ENCODE measurements at places on chromosomes 7 and 10.

DNA sequence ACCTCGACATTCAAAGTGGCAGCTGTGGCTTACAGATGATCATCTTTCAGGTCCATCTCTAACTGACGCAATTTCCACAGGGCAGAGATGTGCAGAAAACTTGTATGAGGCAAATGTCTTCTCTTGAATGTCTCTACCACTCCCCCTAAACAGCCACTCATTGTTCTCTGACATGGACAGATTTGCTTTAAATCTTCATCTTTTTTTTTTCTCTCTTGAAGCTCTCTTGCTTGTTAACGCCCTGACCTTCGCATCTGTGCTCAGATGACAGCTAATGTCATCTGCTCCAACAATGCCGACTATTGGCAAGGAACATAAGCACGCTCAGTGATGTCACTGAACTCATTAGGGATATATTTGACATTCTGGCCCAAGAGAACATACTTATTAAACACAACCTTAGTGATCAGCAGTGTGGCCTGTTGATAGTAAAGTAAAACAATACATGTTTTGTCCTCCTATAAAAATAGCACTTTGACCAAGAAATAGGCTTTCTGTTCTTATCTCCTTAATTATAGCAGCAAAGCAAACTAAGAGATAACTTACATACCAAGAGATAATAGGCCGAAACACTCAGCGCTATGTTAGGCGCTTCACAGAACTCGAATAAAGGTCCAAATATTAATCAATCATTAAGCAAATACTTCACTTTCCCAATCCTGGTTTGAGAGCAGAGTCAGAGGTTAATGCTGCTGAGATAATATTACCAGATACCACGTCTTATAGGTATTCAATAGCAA, 583.5 kb downstream of the PARD3 start:
- DNase-seq, result no peak

DNA sequence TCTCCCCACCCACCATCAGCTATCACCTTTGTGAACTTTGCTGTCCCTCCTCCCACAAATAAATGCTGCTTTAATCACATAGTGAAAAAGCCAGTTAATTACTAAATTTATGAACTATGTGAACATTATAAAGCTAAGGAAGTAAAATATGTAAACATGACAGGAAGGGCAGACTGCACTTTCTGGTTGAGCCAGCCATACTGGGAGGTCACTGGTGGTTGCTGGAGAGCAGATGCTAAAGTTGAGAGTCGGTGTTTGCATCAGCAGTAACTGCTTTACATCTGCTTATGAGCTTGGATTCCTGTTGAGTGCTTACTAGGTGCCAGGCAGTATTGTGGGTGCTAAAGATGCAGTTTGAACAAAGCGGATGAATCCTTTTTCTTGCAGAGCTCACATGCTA, 209.9 kb upstream of the FZD1 start:
- DNase-seq, result no peak

- DNase-seq, result no peak
Observed at GRCh38 chr7:28732071-28732869, 225.9 kb downstream of the TRIL start.

- DNase-seq, result no peak
Observed at GRCh38 chr7:34879871-34880270, 157.4 kb downstream of the DPY19L1 start.

DNA sequence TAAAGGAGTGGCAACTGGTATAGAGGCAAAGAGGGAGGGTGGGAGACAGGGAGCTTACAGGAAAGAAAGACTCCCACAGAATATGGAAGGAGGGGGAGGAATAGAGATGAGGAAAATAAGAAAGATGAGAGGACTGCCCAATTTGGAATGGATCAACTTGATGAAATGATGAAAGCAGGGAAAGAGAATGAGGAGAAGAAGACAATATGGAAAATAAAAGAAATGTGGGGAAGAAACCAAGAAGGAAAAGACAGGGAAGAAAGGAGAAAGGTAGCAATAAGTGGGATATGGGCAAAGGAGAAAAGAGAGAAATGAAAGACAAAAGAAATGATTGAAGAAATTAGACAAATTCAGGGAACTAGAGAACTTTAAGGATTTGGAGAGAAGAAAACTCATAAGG, 3.0 kb downstream of the KEL start:
- no peak for DNase-seq

DNA sequence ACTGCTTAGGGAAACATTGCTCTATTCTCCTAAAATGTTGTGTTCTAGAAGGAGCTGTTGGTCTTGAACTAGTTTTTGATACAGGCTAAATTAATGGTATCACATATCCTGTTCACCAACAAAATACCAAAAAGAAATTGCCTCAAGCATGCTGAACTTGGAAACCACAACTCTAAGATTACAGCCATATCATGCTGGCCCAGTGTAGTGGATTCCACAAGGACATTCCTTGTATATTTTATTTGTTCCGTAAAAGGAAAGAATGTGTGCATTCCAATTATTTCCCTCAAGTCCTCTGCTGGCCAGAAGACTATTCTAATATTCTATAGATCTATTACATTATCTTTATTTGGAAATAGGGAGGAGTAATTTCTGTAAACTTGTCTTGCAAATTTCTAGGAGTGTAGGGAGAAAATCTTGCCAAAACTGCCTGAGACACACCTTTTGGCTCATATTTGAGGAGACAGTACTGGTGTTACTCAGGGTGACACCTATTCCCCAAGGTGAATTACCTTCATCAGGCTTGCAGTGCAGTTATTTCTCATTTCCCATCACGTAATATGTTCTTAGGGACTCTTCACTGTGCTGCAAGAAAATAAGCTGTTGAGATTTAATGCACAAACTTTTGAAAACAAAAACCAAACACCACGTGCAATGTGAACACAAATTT, 1.9 kb upstream of the NEBL start:
- no peak for DNase-seq

GRCh38 chr10:125121003-125121402, 39.4 kb downstream of the CTBP2 start:
- no peak for DNase-seq

- no peak for DNase-seq
Observed at GRCh38 chr7:44158873-44159631, 17.9 kb upstream of the MYL7 start.

GRCh38 chr7:46908770-46909169, 673.1 kb downstream of the TNS3 start:
- no peak for DNase-seq

GRCh38 chr7:99918959-99919813, at the start of gene TRIM4:
TSS of gene TRIM4 (minus strand) at chr7:99919530. CDS start at chr7:99919401, 129 bp downstream.
- peak; percentile 94 for DNase-seq

DNA sequence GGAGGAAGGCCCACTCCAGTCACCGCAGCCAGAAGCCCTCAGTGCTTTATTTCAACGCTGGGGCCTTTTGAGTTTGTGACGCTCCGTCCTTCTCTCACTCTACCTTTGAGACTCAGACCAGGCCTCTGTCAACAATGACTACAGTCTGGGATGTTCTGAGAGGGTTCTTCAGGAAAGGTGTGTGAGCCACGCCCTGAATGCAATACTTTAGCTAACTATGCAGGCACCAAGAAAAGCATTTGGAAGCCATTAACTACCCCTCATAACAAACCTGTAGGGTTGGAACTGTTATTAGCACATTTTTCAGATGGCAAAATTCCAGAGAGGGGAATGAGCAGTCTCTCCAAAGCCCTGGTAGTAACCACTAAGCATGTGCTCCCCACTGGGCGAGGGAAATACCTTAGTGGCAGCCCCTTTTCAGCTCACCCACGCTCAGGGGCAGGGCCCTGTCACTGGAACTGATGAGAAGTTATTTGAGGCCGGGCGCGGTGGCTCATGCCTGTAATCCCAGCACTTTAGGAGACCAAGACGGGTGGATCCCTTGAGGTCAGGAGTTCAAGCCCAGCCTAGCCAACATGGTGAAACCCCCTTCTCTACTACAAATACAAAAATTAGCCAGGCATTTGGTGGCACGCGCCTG, 5.7 kb upstream of the ARPC1B start:
- no peak for DNase-seq

- no peak for DNase-seq
Observed at GRCh38 chr7:128738570-128739047, 550 bp upstream of the CALU start.

DNA sequence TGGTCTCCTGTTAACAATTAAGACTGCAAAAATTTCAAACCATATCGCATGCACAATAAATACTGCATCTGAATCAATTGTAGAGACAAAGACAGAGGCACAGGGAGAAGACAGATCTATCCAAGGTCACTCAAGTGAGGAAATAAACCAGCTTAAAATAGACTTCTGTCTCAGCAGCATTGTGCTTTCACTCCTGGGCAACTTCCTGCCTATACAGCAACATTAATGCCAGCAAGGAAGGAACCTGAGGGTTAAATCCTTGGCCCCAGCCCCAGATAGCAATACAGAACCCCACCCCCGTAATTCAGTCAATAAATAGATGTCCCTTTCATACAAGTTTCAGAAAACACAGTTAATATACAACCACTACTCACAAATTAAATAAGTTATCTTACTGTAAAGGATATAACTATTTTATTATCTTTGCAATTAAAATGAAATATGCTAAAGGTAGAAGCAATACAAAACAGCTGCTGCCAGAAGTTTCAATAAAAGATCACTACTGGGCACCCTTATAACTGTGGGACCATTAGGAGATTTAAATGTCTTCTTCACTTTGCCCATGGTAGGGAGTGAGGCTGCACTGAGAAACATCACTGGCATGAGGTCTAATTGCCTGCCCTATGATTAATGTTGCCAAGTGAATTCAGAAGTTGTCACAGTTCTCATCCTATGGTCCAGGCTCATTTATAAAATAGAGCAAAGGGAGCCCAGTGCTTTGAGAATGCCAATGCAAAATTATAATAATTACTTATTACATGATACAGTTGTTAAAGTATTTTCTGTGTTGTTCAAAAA, 49.4 kb downstream of the CAV1 start:
- no peak for DNase-seq

GRCh38 chr7:73892003-73892999, 31.3 kb downstream of the TMEM270 start:
- DNase-seq, result no peak

- DNase-seq, result no peak
Observed at GRCh38 chr10:127991543-127992255, 84.8 kb downstream of the PTPRE start.

DNA sequence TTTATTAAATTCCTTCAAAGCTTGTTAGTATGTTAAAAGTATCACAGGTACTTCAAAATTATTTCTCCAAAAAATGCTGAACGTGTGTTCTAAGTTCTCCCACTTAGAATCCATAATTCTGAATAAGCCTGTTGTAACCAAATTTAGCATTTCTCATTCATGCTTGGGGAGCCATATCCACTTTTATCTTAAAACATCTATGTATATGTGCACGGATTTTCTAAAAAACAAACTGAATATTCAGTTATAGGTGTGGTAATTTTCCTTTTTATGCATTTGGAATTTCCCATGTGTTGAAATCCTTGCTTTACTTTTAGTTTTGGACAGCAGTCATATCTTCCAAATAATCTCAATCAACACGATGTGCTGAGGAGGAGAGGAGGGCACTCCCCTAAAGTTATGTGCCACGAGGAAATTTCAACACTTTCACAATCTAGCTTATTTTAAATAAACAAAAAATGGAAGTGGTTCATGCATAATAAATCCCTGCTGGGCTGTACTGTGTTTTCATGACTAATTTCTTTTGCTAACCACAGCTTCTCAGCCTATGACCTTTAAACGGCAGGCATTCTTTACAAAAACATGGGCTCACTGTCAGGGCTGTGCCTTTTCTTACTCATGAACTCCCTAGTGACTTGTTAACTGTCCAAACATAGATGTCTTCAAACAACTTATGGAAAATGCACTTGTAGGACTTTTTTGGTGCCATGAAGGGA, 380.3 kb upstream of the SEMA3C start:
- DNase-seq, result no peak

DNA sequence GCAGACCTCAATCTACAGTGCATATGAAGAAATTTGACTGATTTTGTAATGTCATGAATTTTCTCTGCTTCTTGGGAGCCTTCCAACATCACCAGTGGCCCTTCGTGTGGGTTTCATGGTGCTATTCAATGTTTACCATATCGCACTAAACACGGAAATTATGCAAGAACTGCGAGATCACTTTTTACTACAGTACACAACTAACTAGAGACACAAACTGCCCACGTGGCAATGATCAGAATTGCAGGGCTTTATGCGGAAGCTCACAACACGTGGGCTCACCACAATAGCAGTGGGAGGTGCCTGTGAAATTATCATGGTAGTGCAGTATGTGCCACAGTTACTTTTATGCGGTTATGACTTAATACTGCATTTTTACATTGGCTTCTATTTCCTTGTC, 449.7 kb upstream of the KLF6 start:
- no peak for DNase-seq

DNA sequence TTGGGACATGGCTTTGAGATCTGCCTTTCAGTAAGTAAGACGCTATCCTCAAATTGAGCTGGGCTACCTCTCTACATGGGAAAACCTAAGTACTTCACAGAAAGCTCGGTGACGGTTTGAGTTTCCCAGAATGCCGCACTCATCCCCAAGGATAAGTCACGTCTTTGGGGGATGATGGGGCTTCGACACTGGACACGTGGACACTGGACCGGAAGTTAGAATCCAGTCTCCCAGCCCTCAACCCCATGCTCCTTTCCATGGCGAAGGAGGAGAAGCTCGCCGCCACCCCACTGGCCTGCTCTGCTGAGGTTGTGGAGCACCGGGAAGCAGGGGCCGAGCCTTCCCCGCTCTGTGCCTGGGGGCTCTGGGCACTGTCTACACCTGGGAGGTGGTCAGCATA, 27.5 kb downstream of the PTPRE start:
- DNase-seq, result no peak

- no peak for DNase-seq
Observed at GRCh38 chr7:91514591-91514990, 250.4 kb downstream of the FZD1 start.

DNA sequence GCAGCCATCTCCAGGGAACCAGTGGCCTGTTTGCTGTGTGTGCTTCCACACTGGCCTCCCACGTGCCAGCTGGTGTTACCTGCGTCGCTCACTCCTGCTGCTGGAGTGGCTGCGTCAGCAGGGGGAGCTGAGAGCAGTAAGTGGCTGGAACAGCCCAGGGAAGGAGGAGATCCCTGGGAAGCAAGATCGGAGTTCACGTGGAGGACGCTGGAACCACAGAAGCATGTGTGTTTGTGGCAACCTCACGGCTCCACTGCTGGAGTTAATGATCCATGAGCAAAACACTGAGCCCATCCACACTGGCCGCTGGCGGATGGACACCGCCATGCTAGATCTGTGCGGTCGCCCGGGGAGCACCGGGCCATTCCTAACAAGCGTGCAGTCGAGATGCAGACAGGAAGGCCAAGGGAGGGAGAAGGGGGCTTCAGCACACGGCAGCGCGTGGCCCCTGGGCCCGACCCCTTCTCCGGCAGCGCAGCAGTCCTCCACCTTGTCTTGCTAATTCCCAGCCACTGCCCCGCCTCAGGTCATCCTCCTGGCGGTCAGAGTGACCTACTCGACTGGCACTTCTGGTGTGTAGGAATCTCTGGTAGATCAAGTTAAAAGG, 68.5 kb upstream of the EEPD1 start:
- no peak for DNase-seq

DNA sequence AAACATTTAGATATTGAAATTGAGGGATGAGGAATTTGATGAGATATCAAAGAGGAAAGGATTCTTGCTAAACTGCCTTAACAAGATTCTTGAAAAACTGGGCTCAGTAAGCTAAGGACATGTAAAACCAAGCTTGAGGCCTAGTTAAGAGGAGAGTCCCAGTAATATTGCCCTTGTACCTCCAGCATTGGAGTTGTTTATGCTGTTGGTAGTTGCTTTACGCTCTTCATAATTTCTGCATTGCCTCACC, 156.1 kb upstream of the TRIM24 start:
- DNase-seq, result no peak
